Activated naive CD8-positive, alpha-beta T cell treated with anti-CD3 and anti-CD28 coated beads, Interleukin-2, amount 10 ng/mL, durations not matched to agents 7 days and 5 days (primary cell): ENCODE measurements at places on chromosomes 4 and X. TPM values are rescaled to one million over a fixed set of nuclear protein-coding genes. Genes with fewer than 3 reads are reported as not detected.

DNA sequence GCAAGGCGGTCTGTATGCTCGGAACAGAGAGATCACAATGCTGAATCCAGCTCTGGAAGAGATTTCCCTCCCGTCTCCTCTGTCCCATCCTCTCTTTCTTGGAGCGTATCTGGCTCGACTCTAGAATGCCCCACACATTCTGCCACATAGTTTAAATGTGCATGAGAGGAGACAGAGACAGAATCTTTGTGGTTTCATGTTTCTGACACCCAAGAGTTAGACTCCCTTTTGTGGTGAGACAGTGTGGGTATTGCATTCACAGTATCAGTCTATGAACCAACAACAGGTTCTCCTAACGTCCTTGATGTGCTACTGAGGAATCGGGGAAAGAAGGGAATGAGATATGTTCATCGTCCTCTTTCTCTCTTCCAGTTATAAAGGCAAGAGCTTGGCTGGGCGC, 25.3 kb downstream of the FAM47E start:
- no peak for DNase-seq

- no peak for DNase-seq
Observed at GRCh38 chrX:47745416-47745815, 86.4 kb upstream of the UXT start.

GRCh38 chr4:118921786-118922185, 33.1 kb downstream of the SYNPO2 start:
- no peak for DNase-seq

GYPE gene
- total RNA-seq = 3.0 TPM

DNA sequence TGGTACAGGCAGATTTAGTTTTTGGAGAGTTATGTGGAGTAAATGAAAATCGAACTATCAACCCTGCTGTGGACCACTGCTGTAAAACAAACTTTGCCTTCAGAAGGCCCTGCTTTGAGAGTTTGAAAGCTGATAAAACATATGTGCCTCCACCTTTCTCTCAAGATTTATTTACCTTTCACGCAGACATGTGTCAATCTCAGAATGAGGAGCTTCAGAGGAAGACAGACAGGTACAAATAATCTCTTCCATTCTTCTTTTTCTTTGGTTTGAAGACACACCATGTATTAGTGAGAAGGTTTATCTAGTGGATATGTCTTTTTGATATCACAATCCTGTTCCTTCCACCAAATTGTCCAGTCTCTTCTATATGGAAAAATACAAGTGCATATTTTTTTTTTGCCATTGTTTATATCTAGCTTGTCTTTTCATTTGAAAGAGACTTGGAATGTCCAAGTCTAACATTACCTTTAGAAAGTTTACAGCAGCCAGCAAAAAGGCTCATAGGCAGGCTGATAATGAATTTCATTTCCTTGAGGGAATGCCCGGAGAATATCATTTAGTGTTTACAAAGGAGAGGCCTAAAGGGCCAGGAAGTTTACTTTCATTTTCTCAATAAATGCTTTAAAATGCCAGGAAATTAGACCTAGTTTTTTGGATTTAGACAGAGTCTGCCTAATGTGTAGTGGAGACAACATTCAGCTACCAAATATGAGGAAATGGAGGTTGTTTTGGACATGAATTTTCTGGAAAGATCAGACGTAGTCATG, 18.6 kb downstream of the AFM start:
- no peak for DNase-seq

ZNF595 gene
- 16.0 TPM for total RNA-seq

DNA sequence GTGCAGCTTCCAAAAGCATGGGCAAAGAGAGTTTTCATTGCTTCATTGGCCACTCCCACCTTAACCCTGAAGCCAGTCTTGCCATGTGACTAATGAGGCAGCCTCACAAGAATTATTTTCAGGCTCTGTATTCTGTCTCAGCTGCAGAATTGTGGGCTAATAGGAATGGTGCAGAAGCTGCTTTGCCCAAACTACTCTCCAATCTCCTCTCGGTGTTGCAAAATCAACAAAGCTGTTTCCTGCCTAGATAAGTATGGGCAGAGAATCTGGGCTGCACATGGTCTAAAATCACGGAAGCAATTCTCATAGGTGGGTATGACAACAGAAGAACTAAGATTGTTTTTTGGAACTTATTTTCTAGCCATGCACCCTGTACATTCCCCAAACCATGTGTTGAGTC, 31.4 kb downstream of the PPP1R2C start:
- DNase-seq = no peak

DNA sequence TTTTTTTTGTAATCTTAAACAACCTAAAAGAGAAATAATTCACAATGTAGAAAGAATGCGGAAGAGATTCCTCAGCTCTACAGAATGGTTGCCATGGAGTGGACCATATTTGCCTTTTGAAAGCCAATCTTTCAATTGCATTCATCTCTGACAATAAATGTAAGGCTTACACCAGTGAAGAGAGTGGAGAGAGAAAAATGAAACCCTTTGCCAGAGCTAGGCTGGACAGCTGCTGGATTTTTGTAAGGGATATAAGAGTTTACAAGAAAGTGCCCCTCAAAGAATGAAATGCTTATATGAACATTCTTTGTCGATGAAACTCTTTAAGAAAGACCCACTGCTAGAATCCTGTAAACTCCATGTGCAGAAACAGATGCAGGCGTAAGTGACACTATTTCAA, 66.0 kb upstream of the FAT1 start:
- no peak for DNase-seq

DNA sequence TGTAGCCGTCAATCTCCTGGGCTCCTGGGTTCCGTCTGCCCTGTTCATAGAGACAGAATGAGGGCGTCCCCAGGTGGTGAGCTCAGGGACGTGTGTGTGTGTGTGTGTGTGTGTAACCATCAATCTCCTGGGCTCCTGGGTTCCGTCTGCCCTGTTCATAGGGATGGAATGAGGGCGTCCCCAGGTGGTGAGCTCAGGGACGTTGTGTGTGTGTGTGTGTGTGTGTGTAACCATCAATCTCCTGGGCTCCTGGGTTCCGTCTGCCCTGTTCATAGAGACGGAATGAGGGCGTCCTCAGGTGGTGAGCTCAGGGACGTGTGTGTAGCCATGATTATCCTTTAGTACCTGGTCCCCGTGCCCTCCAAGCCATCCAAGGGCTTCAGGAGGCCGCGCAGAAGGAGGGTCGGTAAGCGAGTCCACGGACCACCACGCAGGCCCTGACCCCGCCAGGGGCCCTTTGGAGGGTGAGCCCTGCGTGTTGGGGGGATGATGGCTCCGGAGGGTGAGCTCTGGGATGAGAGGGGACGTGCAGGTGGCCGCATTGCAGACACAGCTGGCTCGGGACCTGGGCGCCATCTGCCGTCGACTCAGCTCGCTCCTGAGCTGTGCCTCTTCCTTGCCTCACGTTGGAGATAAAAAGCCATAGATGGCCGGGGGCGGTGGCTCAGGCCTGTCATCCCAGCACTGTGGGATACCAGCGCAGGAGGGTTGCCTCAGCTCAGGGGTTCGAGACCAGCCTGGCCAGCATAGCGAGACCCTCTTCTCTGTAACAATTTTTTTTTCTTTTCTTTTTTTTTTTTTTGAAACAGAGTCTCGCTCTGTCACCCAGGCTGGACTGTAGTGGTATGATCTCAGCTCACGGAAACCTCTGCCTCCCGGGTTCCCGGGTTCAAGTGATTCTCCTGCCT, 5.4 kb upstream of the GTPBP6 start:
- peak; percentile 69 for DNase-seq
